ENCODE measurements at places on chromosomes 13 and 19.

DNA sequence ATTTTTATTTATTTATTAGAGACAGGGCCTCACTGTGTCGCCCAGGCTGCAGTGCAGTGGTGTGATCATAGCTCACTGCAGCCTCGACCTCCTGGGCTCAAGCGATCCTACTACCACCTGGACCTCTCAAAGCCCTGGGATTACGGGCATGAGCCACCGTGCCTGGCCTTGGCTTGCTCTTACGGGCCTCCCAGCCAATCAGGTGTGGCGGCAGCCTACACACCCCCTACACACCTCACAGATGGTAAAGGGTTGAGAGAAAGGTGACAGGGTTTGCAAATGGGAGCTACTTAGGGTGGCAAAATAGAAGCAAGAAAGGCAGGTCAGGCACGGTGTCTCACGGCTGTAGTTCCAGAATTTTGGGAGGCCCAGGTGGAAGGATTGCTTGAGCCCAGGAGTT, 1.0 kb upstream of the ZBTB32 start:
- no peak for DNase-seq

- no peak for DNase-seq
Observed at GRCh38 chr19:17484520-17485185, 14.3 kb downstream of the SLC27A1 start.

- no peak for DNase-seq
Observed at GRCh38 chr13:39684531-39685137, 29.2 kb downstream of the COG6 start.

GRCh38 chr13:75486146-75487062, 4.4 kb upstream of the TBC1D4 start:
- no peak for DNase-seq

GRCh38 chr19:53091413-53092254, 11.6 kb downstream of the ZNF160 start:
- DNase-seq: no peak

GRCh38 chr19:46648060-46648960, 12.3 kb upstream of the GNG8 start:
- DNase-seq: no peak

GRCh38 chr19:3075605-3076431, 13.5 kb upstream of the TLE5 start:
- DNase-seq: peak; percentile 61

GRCh38 chr13:24282256-24282655, 27.1 kb upstream of the C1QTNF9 start:
- no peak for DNase-seq

- no peak for DNase-seq
Observed at GRCh38 chr13:44313674-44314073, 60.0 kb upstream of the SERP2 start.

DNA sequence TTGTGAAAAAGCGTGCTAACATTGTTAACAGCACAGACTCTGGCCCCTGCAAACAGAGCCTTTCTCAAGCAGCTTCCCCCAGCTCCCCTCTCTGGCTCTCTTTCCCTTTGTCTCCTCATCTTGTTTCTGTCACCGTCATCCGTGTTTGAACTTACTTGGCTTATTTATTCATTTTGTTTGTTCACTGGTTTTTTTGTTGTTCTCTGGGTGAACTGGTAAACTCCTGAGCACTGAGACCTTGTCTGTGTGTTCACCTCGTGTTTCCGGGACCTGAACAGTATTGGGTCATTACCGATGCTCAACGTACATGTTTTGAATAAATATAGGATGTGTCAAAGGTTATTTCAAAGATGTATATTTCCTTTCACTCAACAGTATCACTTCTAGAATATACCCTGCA, 92.4 kb upstream of the USP29 start:
- DNase-seq: no peak

DNA sequence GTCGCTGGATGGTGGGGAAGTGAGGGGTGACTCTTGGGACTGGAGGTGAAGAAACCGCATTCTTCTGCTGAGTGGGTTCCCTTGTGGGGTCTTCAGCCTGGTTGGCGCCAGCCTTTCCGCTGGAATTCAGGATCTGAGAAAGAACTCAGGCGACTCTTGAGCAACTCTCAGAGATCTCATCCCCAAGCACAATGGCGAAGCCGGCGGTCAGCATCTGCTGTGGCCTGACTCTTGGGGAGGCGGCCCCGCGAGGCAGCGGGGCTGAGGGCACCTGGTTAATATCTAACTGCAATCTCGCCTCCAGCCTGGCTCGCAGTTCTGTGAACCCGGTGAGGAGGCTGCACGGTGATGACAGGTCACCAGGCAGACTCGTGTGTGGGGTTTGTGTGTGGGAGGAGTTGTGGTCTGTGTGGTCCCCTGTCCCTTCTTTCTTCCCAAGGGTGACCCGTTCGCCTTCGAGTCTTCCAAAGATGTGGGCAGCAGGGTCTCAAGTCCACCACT, 883 bp downstream of the ZNF441 start:
- peak; percentile 73 for DNase-seq

- peak; percentile 59 for DNase-seq
Observed at GRCh38 chr19:49851456-49852259, 699 bp downstream of the PTOV1 start.

DNA sequence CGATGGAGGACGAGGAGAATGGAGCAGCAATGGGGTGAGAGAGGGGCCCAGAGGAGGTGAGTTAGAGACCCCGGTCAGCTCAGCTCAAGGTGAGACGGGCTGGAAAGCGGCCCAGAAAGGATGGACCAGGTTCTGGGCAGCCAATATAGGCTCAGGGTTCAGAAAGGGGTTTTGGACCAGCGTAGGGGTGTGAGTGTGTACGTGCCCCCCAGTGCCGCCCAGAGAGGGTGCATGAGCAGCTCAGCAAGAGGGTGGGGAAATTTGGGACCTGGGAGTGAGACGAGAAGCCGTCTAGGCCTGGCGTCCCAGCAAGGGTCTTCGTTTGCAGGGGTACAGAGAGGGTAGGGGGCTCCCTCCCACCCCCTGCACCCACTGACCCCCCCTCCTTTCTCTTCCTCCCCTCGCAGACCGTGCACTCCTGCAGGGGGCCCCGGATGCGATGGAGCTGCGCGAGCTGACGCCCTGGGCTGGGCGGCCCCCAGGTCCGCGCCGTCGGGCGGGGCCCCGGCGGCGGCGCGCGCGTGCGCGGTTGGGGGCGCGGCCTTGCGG, 12.1 kb downstream of the FUT6 start:
- no peak for DNase-seq

- DNase-seq: peak; percentile 70
Observed at GRCh38 chr19:49677231-49677900, at the start of gene PRMT1. PRMT1 (plus strand) TSS chr19:49677271; CDS start chr19:49677281, 10 bp downstream.

DNA sequence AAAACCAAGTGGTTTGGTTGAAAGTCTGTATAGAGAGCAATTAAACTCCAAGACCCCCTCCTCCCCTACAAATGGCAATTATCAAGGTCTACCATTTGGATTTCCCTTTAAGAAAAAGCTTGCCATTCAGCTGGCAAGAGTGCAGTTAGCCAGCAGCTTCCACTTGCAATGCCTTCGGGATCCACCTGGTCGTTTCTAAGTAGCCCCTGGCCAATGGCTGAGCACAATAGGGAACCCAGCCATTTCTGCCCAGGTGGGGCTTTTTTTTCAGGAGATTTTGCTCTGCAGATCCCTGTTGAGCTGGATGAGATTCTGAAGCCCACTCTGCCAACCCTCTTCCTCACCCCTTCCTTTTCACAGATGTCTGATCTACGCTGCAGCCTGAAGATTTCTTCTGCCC, 26.3 kb downstream of the TGDS start:
- no peak for DNase-seq

GRCh38 chr13:19685034-19685433, 51.6 kb downstream of the MPHOSPH8 start:
- no peak for DNase-seq

GRCh38 chr19:32195706-32196610, 149.5 kb upstream of the ZNF507 start:
- no peak for DNase-seq

DNA sequence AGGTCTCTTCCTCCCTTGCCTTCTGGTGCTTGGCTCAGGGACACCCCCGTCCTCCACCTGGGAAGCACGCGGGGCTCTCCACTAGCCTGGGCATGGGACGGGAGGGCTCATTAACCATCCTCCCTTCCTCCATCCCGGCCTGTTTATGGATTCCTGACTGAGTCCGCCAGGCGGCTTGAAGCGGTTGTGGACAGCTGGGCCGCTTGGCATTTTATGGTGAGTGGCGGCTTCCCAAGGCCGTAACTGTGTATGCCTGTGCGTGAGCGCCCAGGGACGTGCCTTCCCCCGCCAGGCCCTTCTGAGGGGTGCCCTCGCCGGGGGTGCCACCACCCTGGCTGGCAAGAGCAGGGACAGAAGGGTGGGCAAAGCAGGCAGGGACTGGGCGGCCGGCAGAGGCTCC, 202.8 kb downstream of the URI1 start:
- no peak for DNase-seq

- no peak for DNase-seq
Observed at GRCh38 chr13:68124437-68125086, 894.4 kb upstream of the PCDH9 start.

GRCh38 chr19:47994209-47994802, at the start of gene ELSPBP1:
ELSPBP1 (plus strand) TSS chr19:47994632; CDS start chr19:48008668, 14,036 bp downstream.
- no peak for DNase-seq

DNA sequence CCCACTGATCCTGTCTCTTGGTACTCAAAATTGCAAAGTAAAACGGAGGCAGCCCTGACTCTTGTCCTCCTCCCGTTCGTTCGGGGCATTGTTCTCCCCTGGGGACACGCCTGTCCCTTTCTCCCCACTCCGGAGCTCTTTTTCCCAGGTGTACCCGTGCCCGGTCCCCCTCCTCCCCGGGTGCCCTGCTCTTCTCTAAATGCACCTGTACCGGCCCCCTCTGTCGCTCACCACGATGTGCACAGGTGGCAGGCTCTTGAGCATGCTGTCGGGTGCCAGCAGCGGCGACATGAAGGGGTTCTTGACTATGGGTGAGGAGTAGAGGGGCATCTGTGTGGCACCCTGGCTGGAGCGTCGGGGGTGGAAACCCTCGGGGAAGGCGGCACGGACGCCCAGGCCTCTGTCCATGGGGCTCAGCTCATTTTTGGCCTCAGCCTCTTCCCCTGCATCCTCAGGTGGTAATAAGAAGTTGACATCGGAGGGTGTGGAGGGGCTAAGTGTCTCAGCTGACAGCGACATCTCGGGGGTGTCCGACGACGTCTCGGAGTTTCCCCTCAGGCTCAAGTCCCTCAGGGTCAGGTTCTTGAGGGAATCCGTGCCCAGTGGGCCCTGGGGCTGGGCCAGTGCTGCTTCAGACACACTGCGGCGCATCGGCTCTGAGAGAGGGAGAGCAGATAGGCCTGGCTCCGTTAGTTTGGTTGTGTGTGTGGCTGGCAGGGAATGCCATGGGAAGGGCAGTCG, 12.4 kb upstream of the CNFN start:
- no peak for DNase-seq

GRCh38 chr13:48896312-48896711, 79.4 kb upstream of the FNDC3A start:
- no peak for DNase-seq

Data from Caco-2 (cell line).